ENCODE measurements at places on chromosomes 5 and 9.

DNA sequence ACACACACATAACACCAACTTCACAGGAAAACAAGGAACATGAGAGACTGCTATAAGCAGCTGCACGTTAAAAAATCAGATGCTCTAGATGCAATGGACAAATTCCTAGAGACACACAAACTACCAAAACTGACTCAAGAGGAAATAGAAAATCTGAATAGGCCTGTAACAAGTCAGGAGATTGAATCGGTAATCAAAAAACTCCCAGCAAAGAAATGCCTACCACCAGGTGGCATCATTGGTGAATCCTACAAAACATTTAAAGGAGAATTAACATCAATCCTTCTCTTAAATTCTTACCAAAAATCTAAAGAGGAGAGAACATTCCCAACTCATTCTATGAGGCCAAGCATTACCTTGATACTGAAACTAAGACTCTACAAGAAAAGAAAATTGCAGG lies 54.9 kb downstream of the NDST1 start:
- DNase-seq: peak; percentile 74

DNA sequence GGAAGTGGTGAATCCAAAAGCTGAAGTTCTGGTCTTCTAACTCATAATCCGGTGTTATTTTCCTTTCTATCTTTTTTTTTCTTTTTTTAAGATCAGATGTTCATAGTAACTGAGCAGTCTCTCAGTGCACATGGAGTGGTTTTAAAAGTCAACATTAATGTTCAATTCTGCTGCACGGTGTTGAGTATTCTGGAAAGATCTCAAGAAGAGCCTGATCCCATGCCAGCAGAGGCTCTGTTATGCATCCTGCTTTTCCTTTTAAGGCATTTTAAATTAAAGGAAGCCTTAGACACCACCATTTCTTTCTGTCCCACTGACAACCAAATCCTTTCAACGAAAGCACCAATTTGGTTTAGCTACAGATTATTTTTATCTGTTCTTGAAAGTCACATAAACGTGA lies 33.4 kb downstream of the SEMA5A start:
- no peak for DNase-seq

DNA sequence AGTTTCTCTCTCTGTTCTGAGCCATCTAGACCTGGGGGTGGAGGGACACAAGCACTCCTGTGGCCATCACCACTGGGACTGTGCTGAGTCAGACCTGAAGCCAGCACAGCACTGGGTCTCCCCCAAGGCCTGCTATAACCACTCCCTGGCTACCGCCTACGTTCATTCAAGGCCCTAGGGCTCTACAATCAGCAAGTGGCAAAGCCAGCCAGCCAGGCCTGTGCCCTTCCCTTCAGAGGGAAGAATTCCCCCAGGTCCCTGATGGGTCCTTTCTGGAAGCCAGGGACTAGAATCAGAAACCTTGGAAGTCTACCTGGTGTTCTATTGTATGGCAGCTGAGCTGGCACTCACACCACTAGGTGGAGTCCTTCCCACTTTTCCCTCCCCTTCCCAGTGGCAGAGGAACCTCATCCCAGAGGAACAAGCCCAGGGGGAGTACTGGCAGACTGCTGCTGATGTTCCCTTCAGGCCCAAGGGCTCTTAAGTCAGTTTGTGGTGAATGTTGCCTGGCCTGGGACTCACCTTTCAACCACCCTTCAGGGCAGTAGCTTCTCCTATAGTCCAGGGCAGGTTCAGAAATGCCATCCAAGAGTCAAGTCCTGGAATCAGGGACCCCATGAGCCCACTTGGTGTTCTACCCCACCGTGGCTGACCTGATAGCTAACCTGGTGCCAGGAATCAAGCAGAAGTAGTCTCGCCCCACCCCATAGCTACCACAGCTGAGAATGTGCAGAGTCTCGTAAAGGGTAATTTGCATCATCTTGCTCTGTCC lies 20.0 kb downstream of the JMY start:
- DNase-seq: peak; percentile 89

- DNase-seq: no peak
Measured at GRCh38 chr9:136558373-136558772, 12.5 kb upstream of the NOTCH1 start.

- DNase-seq: peak; percentile 77
Measured at GRCh38 chr9:114223564-114224246, 68.4 kb downstream of the COL27A1 start.

GRCh38 chr5:62623271-62623670 lies 44.7 kb downstream of the LRRC70 start:
- DNase-seq: no peak

- no peak for DNase-seq
Measured at GRCh38 chr5:65809817-65810531, 88.0 kb downstream of the NLN start.

DNA sequence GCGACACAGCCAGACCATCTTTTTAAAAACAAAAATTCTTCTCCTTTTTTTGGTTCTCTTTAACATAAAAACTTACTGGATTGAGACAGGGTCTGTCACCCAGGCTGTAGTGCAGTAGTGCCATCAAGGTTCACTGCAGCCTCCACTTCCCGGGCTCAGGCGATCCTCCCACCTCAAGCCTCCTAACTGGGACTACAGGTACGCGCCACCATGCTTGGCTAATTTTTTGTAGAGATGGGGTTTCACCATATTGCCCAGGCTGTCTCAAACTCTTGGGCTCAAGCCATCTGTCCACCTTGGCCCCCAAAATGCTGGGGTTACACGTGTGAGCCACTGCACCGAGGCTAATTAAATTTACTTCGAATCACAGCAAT lies 13.8 kb downstream of the HNRNPK start:
- DNase-seq: no peak

Measured in mesendoderm (in vitro differentiated cells).